ENCODE measurements at places on chromosomes 11 and 22.

DNA sequence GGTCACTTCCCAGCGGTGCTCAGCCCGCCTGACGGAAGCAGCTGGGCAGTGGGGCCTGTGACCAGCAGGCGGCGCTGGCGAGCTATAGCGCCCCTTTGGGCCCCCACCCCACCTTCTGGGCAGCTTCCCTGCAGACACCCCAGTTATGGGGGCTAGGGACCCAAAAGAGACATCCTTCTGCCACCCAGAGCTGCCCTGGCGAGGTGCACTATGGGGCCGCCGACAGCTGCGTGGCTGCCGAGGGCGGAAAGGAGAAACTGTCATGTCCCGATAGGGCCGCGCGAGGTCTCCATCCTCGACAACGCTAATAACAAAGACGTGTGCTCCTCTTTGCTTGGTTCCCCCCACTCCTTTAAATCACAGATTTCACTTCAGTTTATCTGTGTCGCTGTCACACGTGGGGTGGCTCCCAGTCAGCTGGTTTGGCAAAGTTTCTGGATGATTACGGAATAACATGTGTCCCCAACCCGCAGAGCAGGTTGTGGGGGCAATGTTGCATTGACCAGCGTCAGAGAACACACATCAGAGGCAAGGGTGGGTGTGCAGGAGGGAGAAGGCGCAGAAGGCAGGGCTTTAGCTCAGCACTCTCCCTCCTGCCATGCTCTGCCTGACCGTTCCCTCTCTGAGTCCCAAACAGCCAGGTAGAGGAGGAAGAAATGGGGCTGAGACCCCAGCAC, 673 bp upstream of the MYO7A start:
- peak; percentile 47 for DNase-seq

GRCh38 chr11:73147771-73148681, 5.9 kb upstream of the FCHSD2 start:
- DNase-seq = no peak

GRCh38 chr11:21911061-21911460, 281.8 kb upstream of the ANO5 start:
- no peak for DNase-seq

DNA sequence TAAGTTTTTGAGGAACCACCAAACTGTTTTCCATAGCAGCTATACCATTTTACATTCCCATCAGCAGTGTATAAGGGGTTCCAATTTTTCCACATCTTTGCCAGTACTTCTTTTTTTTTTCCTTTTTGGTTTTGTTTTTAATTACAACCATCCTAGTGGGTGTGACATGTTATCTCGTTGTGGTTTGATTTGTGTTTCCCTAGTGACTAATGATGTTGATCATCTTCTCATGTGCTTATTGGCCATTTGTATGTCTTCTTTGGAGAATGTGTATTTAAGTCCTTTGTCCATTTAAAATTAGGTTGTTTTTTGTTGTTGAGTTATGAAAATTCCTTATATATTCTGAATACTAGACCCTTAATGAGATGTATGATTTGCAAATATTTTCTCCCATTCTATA, 59.3 kb downstream of the STIM1 start:
- DNase-seq = no peak

DNA sequence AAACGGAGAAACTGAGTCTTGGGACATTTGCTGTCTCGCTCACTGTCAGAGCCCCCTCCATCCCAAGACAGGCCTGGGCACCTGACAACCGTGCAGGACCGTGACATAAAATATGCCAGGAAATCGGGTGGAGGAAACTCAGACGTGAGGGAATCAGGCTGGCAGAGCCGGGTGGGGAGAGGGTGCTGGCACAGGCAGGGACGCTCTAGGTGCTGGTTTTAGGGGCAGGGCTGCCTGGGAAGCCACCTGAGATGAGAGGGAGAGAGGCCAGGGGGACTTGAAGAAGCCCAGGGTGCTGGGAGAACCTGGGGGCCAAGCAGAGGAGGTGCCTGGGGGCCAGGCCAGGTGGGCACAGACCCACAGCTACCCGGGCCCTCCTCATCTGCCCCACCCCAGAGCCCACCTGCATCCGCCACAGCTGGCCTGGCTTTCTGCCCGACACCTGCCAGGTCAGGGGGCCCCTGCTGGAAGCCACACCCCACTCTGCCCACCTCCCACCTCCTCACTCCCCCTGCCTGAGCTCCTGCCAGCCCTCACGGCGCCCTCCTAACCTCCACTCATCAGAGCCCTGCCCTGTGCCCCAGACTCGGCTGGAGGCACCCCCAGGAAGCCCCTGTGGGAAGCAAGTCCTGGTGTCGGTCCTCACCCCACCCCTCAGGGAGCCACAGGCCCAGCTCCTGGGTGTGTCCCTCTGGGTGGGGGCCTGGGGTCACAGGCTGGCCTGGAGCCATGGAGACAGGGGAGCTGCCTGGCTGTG, 27.3 kb upstream of the MUC5AC start:
- DNase-seq = no peak

DNA sequence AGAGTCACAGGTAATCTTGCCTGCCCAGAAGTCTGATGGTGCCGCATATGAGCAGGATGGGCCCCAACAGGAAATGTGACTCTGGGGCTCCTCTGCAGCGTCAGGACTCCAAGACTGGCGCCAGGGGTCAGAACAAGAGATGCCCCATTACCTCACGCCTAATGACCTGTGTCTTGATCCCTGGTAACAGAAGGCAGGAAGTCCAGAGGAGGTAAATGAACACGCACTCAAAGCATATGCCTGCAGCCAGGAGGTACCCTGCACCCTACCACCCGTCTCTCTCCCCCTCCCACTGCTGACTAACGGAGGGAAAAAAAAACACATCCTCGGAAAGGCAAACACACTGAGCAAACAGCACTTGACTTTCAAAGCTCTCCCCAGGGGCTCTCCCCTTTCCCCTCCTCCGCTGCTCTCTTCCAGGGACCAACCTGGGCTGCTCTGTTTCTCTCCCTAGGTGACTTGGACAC, 37.3 kb downstream of the ABCC8 start:
- DNase-seq = no peak

DNA sequence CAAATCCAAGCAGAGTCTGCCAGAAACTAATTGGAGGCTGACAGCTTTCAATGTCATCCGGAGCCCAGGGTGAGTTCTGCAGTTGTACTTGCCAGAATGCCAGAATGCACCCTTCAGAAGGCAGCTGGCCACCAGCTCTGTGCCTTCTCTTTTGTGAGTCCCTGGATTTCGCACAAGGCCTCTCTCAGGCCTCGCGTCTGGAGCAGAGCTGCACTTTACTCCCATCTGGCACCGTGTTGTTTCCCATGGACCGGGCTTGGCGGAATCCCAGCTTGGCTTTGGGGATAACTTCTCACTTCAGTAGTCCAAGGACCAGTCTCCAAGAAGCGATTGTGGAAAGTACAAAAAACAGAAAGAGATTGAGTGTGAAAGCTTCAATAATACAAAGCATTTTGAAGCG, 451.3 kb upstream of the KIRREL3 start:
- DNase-seq = no peak

DNA sequence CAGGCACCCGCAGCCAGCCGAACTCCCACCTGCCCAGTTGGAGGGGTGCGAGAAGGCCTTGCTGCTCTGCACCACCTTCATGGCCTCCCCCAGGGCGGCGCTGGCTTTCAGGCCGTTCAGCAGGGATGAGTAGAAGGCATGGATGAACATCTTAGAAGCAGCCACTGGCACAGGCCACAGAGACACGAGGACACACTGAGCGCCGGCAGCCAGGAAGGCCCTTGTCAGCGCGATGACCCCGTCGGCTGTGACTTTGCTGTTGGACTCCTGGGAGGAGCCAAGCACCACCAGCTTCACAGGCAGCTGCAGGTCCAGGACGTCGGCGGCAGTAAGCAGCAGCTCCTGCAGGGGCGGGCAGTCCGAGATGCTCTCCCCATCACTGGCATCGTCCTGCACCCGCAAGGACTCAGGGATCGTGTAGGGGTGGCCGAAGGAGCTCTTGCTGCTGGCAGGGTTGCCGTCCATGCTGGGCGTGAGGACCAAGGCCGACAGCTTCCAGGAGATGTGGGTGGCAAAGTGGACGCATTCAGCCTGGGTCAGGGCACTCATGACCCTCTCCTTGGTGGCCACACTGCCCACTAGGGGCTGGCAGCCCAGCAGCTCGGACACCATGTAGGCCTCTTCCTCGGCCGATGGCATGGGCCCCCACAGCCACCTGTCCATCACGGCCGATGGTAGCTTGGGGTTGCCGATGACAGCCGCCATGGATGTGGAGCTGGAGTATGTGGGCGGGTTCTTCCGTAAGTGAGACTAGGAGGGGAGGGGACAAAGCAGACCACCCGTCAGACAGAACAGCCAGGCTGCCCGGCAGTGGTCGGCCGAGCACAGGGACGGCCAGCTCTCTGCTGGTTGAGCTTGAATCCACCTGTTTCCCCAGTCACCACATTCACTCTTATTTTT, 79.7 kb upstream of the PITPNB start:
- no peak for DNase-seq

DNA sequence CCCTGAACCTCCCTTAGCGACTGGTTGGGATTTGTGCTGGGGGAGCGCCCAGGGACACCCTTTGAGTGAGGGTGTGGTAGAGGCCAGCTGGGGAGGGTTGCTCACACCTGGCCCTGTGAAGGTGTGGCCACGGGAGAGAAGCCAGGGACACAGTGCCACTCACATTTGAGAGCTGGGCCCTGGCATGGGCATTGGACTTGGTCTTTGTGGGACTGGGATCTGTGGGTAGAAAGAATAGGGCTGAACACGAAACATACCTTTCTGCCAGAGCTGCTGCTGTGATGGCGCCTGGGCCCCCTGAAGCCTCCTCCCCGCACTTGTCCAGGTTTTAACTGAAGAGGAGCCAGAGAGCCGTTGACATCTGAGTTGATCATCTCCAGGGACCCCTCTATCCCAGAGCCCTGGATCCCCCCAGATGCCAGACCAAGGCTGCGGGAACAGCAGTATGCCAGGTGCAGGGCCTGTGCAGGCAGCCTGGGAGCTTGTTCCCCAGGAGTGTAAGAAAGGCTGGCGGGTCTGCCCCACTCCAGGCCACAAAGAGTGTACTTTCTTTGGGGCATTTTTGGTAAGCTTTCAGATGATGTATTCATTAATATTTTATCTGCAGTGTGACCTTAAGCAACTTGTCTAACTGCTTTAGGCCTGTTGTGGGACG, 284.1 kb downstream of the TBC1D22A start:
- DNase-seq = no peak

DNA sequence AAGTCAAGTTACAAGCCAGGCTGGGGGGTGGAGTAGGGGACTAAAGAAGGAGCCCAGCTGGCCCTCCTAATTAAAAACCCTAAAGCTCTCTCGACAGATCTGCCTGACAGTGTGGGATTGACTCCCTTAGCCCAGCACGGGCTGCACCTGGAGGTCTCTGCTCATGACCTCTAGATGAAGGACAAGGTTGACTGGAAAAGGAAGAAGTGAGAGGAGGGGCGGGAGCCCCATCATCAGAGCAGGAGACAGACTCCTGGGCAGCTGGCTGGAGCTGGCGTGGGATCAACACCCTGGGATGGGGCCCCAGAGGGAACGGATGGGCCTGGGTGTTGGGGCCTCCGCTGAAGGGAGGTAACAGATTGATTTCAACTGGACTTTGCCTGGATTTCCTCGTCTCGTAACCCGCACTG, 46.1 kb downstream of the RPUSD4 start:
- DNase-seq = no peak

All from activated CD8-positive, alpha-beta memory T cell treated with anti-CD3 and anti-CD28 coated beads for 1 hour (primary cell).